ENCODE measurements at places on chromosomes 2 and 18.
A peak's percentile ranks its signal among the peaks of the same experiment; 100 is the strongest.

- DNase-seq = peak; percentile 77
Measured at GRCh38 chr2:59029058-59029457, 787.9 kb upstream of the FANCL start.

GRCh38 chr2:163709270-163709669 lies 26.5 kb downstream of the FIGN start:
- DNase-seq = no peak

DNA sequence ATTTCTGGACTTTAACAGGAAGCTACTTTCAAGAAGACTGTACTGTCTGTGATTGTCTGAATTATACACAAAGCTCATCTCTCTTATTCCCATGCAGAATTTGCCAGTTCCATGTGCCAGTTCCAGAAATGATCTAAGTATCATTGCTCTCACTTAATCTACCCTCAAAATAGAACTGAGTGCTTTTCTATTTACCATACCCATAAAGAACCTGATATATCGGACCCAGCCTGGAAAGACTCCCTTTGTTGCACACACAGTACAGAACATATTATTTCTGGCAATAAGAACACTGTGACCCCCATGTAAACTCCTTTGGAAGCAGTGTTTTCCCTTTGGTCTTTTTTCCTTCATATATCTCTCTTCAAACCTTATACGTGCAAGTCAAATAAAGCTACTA lies 102.3 kb upstream of the TTN start:
- DNase-seq = no peak

DNA sequence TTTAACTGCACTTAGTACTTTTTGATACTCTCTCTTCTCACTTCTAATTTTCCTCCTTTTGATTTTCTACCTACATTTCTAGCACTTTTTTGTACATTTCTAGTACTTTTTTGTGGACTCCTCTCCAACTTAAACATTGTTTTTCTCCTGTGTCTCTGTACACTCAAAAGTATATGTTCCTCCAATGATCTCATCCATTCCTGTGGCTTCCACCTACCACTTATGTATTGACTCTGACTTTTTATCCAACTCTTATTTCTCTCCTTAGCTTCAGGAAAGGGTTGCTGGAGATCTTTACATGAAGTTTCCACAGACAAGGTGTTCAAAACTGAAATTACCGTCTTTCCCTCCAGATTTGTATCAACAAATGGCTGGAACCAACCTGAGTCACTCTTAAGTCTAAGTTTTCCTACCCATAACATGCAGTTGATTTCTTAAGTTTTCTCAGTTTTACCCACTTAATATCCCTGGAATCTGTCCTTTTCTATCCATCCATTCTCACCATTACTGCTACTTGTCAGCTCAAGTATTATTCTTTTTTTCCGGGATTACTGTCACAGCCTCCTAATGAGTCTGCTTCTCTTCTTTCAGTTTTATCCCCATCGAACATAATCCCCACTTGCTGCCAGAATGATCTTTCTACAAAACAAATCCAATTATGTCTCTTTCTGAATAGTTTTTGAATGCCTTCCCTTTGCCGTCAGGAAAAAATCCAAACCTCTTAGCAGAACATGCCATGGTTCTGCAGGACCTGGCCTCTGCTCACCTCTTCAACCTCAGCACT lies 22.6 kb upstream of the PELI1 start:
- DNase-seq = no peak

DNA sequence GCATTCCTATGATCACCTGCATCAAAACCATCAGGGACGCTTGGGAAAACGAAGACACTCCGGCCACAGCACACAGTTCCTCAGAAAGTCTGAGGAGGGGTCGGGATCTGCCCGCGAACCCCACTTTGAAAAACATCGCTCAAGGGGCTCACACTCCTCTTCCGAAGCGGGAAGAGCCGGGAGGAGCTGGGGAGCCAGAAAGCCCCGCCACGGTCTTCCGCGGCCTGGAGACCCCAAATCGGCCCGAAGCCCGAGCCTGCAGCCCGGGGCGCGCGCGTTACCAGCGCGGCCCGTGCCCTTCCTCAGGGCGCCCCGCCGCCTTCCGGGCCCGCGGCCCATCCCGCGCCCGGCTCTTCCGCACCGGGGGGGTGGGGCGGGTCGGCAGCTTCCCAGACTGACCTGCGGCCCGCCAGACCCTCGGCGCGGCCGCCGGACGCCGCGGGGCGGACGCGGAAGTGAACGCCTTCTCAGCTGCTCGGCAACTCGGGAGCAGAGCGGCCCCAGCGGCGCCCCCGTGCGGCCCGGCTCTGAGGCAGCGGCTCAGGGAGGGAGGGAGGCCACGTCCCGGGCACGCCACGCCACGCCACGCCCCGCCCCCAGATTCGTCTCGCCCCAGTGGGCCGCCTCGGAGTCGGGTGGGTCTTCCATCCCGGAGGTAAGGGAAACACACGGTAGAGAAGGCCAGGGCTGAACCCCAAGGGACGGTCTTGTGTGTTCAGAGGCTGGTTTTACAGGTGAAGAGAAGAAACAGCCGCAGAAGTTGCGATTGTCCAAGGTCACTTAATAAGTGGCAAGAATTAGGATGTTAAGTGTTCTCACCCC lies at the start of gene KCTD18:
TSS of gene KCTD18 (minus strand) at position 457 of the 822 bp plus-strand sequence. CDS start 3,052 bp downstream, outside the sequence.
- peak; percentile 89 for DNase-seq

- DNase-seq = no peak
Measured at GRCh38 chr18:34936772-34937171, 104.4 kb upstream of the MAPRE2 start.

GRCh38 chr2:86263956-86264355 lies 64.7 kb downstream of the MRPL35 start:
- DNase-seq = no peak

GRCh38 chr2:102451968-102452367 lies 21.1 kb upstream of the SLC9A4 start:
- DNase-seq = no peak

DNA sequence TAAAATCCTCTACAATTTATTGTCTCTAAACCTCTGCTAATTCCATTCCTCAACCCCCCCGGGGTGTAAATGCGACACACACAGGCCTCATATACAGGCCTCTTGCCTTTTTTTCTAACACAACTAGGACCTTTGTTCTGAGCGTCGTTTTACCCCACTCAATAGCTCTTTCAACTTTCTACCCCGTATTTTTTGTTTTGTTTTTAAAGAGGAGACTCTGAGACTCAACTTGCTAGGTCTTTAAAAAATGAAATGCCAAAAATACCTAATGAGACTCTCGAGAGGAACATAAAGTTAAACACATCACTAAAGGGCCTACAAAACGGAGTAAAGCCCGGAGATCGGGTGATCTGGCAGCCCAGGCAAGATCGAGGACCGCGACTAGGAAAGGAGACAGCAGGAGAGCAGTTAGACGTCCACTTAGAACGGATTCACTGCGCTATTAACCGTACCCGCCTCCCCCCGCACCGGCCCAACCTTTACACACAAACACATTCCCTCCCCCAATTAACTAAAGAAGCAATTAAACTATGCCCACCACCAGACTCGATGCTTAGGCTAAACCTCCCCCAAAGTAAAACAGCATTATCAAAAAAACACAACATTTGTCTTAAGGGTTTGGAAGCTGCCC lies 1.7 kb downstream of the TRIP12 start:
- DNase-seq = peak; percentile 25

DNA sequence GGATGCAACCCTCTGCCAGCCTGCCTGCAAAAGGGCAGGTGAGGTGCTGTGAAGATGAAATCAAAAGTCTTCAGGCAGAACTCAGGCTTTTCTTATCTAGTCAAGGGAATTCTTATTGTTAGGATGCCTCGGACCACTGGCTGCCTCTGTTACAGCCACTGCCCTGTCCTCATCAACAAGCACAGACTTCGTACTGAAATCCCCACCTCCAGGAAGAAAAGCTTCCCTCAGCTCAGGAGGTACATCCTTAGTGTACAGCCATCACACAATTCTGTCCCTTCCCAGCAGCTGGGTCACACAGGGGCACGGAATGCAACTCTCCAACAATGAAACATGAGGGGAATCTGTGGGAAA lies 10.1 kb upstream of the RNU4ATAC start:
- DNase-seq = no peak

DNA sequence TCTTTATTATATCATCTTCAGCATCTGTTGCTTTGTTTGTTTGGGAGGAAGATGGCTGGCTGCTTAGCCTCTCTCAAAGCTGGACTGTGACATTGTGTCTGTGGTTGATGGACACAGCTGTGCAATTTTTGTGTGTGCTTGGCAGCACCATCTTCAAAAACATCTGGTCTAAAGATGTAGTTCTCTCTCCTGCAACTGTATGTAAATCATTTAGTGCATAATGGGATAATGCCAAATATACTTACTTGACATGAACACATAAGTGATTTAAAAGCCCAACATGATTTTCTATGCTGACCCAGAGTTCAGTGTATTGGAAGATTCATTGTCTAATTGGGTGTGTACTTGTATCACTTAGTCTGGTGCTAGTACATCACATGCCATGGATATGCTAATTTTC lies 112.2 kb downstream of the MAP4K4 start:
- peak; percentile 72 for DNase-seq

DNA sequence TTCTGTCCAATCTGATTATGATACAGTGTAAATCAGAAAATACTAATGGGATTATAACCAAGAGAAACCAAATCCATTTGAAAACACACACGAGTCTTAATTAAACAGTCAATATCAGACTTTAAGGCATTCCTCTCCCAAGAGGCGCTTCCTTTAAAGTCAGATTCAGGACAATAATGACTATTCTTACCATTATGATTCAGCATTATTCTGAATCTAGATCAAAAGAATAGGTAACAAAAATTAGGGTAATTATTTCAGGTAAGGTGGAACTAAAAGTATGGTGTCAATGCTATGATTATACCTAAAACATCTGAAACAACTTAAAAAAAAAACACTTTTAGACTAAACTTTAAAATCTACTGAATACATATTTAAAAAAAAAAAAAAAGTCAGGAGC lies 12.3 kb downstream of the PSME4 start:
- no peak for DNase-seq

DNA sequence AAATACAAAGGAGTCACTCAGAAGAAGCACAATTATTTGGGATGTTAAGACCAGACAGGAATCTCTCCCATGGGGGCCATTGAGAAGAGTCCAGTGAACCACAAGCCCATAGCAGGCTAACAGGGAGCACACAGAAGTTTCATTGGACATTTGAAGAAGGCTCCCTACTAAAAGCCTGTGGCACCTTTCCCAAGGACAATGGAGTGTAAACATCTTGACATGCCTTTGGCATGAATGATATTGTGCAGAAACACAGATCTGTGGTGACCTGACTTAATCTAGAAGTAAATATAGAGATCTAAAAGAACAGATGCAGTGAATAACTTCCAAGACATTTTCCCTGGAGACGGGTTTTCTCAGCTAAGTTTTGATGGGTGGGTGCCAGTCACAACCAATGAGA lies 221.5 kb downstream of the EPHA4 start:
- DNase-seq = no peak

DNA sequence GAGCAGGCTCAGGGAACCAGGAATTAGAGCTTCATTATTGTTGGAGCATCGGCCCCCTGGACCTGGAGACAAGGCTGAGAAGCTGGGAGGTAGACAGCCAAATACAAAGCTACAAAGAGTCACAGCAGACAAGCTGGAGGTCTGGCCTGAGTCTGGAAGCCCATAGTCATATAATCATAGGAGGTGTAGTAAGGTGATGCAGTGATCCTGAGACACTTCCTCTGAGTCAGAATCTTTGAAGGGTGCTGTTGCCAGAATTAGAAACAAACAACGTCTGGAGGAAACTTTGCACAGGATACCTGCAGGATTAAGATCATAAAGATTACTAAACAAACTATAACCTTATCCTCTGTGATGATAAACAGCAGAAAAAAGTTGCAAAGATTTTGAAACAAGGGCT lies 213.8 kb downstream of the DSC3 start:
- DNase-seq = no peak

DNA sequence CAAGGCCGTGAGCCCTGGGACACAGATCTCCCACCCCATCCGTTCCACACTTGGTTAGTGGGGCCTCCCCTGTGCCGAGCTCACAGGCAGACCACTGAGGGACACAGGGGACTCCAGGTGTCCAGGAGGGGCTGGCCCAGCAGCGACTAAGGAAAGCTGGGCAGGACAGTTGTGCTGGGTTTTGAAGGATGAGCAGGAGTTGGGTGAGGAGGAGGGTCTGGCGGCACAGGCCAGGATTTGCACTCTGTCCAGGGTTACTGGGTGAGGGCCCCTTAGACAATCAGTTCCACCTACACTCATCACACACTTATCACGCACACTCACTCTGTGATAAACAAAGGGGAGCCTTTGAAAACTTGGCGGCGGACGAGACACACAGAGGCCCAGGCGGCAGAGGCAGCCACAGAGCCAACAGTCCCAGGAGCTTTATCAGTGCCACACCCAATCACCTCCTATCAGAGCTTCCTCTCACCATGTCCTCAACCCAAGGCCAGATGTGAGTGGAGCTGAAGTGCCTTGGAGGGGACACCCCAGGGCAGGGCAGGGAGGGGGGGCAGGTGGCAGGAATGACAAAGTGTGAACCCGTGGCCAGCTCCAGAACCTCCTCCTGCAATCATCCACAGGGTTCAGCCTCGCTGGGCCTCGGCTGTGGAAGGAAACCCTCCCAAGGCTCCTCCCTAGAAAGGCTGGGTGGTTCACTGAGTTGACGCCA lies 26.6 kb downstream of the BIN1 start:
- DNase-seq = no peak

DNA sequence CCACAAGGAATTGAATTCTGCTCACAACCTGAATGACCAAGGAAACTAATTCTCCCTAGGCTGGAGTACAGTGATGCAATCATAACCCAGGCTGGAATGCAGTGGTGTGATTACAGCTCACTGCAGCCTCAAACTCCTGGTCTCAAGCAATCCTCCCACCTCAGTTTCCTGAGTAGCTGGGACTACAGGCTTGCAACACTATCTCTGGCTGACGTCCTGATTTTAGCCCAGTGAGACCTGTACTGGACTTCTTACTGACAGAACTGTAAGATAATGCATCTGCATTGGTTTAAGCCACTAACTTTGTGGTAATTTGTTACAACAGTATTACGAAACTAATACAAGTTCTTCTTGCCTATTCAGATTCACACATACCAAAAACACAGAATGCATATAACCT lies 9.5 kb upstream of the KDSR start:
- no peak for DNase-seq

DNA sequence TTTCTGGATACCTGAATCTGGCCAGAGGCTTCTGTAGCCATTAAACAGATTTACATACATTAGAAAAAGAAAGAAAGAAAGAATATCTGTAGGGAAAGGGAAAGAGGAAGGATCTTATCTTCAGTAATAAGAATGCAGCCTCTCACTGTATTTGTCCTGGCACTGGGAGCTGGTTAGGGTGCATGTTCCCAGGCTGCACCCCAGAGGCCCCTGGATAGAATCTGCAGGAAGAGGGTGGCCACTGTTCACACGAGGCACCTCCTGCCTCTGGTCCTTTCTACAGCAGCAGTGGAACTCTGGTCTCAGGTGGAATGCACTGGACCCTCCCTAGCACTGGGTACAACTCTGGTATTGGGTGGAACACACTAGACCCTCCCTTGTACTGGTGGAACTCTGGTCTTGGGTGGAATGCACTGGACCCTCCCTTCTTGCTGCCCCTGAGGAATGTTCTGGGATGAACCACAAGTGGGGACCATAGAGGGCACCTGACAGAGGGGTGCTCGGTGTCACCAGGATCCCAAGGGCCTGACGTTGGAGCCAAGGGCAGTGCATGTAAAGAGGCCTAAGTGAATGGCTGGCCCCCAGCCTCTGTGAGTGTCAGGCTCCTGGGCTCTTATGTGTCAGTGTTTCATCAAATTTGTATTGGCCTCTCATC lies 27.4 kb upstream of the PXDN start:
- DNase-seq = no peak

All from muscle of arm (tissue), 14 donors.